ENCODE measurements at places on chromosomes 12 and 14. TPM values are rescaled to one million over a fixed set of nuclear protein-coding genes. Genes with fewer than 3 reads are reported as not detected.

TDRD9 gene
- total RNA-seq, result 0.31 TPM

TRIM9 gene
- total RNA-seq, result 5.3 TPM

C14orf132 gene
- 23.3 TPM for total RNA-seq

USP5 gene
- 48.2 TPM for total RNA-seq

RHEBL1 gene
- not detected for total RNA-seq

FOXM1 gene
- 4.2 TPM for total RNA-seq

FGF6 gene
- not detected for total RNA-seq

ITGB7 gene
- not detected for total RNA-seq

MAP1LC3B2 gene
- 0.24 TPM for total RNA-seq

KERA gene
- not detected for total RNA-seq

HNF1A gene
- total RNA-seq, result not detected

ZNF384 gene
- total RNA-seq, result 20.0 TPM

PRR4 gene
- total RNA-seq, result not detected

CMKLR1 gene
- total RNA-seq, result 0.50 TPM

BTBD6 gene
- 34.8 TPM for total RNA-seq

CMA1 gene
- total RNA-seq, result not detected

FOXG1 gene
- 0.05 TPM for total RNA-seq

OTUB2 gene
- total RNA-seq, result 0.98 TPM

OR4E2 gene
- not detected for total RNA-seq

P3H3 gene
- 86.2 TPM for total RNA-seq

KRT78 gene
- total RNA-seq, result not detected

KLRG1 gene
- total RNA-seq, result 0.69 TPM

REM2 gene
- total RNA-seq, result not detected

LRRC10 gene
- not detected for total RNA-seq

GPD1 gene
- 11.3 TPM for total RNA-seq

ST8SIA1 gene
- 4.0 TPM for total RNA-seq

DDN gene
- total RNA-seq, result not detected

C12orf54 gene
- not detected for total RNA-seq

SSPN gene
- 7.2 TPM for total RNA-seq

MYO1H gene
- total RNA-seq, result not detected

RPGRIP1 gene
- total RNA-seq, result not detected

KRT77 gene
- total RNA-seq, result not detected

KRT72 gene
- total RNA-seq, result not detected

OR4L1 gene
- not detected for total RNA-seq
